ENCODE measurements at places on chromosomes 2 and 18.

DNA sequence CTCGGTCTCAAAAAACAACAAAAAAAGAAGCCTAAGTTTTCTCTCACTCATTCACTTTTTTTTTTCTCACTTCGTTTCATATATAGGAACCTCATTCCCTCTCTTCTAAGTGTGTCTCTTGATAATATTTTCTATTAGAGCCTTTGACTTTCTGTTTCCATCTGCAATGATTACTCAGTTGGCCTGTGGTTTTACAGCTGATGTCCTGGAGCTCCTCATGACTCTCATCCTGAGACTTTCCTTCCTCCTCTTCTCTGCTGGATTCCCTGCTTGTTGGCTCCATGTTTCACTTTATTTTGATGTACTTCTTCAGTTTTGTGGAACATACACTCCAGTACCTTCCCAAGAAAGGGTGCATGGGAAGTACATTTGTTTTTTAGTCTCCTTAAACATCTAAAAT is 154.2 kb upstream of the GATA6 start:
- DNase-seq = no peak

- no peak for DNase-seq
Observed at GRCh38 chr18:10748641-10749040, 222.8 kb downstream of the NAPG start.

GRCh38 chr18:32764611-32765244 is 8.1 kb downstream of the KLHL14 start:
- no peak for DNase-seq

DNA sequence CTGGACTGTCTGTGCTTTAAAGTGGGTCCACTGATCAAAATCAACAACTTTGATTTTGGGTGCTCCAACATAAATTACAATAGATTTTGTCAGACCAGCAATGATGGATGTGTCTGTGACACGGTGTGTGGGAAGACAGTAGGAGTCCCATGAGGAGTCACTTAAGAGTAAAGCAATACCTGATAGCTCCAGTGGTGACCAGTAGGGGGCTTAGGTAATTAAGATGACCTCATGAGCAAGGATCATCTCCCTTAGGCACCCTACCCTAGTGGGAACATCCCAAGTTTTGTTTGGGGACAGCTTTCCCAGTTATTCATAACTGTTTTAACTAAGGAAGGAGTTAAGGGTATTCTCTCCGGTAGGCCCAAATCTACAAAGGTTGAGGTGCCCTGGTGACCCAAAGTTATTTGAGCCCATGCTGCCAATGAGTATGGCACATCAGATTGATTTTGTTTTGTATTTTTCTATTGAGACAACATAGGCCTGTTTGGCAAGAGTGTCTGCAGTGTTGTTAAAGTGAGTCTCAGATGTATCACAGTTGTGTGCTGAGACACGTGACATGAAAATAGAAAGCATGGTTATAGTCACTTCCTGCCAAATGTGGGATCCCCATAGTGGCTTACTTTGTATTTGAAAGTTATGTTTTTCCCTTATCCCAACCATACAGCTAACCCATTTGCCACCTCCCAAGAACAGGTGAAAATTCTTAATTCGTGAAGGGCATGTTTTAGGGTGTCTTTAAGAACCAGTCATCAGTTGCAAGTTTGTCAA is 1337.6 kb upstream of the SLC39A10 start:
- DNase-seq = no peak

- peak; percentile 29 for DNase-seq
Observed at GRCh38 chr2:103159018-103159417, 397.2 kb downstream of the TMEM182 start.

GRCh38 chr2:149894226-149894625 is 306.7 kb upstream of the MMADHC start:
- DNase-seq = no peak

DNA sequence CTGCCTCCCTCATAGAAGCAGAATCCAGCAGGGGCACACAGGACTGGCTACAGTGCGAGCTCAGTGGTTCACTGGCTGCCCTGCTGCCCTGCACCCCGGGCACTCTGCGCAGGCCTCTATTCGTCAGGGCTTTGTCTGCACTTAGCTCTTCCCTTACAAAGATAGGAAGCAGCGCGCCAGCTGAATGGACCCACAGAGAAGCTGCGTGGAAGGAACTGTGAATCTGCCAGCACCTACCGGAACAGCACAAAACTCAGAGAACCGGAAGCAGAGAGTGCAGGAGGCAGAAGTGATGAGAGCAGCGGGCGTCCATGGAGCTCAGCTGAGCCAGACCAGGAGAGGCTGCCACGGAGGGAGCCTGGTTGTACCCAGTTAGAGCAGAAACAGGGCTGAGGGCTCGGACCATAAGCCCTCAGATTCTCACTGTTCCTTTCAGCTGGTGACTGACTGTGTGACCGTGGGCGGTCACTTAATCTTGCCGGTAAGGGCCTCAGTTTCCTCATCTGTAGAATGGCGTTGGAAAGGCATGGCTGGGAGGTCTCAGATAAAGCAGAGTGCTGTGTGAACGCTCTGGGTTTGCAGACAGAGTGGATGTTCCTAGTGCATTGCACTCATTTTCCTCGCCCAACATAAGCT is 23.1 kb upstream of the SLC66A3 start:
- no peak for DNase-seq

DNA sequence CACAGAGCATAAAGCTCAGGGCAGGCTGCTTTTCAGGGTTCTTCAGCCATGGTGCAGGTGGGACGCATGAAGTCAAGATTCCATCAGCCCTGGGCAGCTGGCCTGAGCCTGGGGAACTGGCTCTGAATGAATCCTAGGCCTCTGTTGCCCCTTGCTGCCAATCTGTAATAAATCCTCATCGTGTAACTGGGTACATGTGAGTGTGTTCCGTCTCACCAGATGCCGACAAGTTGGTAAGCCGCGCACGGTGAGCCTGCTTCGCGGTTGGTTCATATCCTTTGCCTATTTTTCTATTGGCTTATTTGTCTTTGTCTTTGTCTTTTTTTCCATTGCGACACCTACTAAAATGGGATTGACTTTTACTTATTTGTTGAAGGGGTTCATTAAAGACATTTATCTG is 27.7 kb downstream of the B3GNT7 start:
- DNase-seq = no peak

DNA sequence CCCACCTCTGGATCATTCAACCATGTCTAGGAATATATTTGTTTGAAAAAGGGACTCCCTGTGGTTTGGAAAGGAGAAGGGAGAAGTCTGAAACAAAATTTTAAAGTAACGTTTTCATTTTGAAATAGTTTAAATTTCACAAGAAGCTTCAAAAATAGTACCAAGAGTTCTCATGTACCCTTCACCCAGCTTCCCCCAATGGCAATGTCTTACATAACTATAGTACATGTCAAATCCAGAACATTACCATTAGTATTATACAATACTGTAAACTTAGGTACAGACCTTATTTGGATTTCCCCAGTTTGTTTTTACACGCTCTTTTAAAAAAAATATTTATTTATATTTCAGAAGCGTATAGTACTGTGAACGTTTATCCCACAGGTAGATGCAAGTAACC is 4.0 kb upstream of the LYG2 start:
- no peak for DNase-seq

DNA sequence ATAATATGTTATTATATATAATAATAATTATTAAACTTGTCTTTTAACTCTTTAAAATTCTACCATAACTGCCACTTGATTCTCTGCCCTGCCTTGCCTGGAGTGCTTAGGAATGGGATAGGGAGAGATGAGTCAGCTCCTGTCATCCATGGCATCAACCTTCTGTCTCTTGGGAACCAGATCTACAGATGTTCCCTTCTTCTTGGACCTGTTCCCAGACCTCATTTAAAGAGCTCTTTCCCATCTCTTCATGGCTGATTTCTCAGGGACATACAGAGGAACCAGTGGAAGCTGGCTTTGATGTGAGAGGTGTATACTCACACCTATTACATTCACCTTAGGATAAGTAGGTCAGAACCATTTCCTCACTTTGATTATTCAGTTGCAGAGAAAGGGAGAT is 155.3 kb upstream of the MYO3B start:
- DNase-seq = peak; percentile 99

GRCh38 chr2:86746939-86747338 is 26.8 kb downstream of the RMND5A start:
- DNase-seq = no peak

DNA sequence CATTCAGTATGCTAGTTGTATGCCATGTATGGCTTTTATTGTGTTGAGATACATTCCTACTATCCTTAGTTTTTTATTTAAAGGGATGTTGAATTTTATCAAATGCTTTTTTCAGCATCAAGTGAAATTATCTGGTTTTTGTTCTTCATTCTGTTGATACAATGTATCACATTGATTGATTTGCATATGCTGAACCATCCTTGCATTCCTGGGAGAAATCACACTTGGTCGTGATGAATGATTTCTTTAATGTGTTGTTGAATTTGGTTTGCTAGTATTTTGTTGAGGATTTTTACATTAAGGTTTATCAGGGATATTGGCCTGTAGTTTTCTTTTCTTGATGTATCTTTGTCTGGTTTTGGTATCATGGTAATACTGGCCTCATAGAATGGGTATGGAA is 49.7 kb downstream of the CD28 start:
- no peak for DNase-seq

- no peak for DNase-seq
Observed at GRCh38 chr2:196498962-196499361, 140.6 kb upstream of the CCDC150 start.

DNA sequence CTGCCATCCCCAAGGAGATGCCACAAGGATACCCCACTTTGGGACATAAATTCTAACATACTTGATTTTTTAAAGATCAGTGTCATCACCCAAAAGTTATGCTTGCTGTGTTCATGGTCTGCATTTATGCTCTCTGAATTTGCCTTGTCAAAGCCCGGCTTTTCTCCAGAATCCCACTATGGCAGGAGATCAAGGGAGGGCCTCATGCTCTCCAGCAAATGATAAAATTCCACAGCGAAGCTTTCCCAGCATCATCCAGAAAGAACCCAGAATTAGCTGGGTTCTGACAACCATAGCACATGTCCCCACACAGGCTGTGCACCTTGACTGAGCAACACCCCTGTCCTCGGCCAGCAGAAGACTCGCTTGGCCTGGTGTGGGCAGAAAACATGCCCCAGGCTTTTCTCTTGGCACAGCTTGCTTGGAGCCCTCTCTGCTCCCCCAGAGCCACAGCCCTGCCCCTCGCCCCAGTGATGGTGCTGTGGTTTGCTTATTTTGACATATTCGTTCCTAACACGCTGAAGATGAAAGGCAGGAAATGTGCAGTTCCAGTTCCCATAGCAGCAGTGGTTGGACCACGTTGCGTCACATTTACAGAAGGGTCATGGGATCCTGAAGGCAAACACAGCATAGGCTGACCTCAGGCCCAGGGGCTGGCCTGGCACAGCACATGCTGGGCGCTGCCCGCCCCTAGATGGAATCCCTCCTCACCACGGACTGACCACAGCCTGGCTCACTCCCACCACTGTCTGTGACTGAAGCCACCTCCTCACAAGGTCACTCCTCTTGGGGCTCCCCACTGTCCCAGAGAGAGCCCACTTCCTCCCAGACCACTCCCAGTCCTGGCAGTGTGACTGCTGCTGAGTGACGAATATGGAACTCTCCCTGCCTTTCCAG is 14.1 kb upstream of the CHRNA1 start:
- DNase-seq = no peak

GRCh38 chr18:9708434-9709303 is 568 bp downstream of the RAB31 start:
- DNase-seq = no peak

DNA sequence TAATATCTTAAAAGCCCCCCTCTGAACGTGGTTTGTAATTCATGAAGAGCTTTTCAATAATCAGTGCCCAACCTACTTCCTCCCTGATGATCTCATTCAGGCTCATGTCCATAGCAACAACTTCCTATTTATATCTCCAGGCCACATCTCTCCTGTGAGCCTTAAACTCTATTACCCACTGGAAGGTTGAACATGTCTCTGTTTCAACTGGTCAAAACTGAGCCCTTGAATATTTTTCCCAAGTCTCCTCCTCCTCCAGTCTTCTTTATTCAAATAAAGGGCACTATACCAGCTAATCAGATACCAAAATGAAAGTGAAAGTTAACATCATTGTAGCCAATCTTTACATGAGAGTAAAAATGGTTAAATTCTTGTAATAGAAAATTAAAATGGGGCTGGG is 63.7 kb upstream of the ITGA4 start:
- no peak for DNase-seq

- DNase-seq = no peak
Observed at GRCh38 chr2:225069477-225069876, 27.2 kb upstream of the DOCK10 start.

- no peak for DNase-seq
Observed at GRCh38 chr2:75157435-75157834, 41.9 kb downstream of the TACR1 start.

GRCh38 chr2:223865124-223865523 is 27.7 kb upstream of the AP1S3 start:
- DNase-seq = no peak

DNA sequence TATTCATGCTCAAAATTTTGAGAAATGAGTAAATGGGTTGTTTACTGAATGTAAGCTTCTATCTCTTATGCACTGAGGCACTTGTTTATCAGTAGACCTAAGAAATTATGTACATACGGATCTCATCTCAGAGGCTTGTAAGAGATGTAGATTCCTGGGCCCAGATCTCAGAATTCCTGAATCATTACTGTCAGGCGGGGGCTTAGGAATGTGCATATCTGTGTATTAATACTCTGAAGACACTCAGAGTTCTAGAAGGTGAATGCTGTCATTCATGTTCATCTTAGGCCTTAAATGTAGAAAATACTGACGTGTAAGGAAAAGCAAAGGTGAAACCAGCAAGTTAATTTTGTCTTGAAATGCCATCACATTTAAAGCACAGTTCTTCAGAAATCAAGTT is 169.6 kb downstream of the FMNL2 start:
- no peak for DNase-seq

Data from NCI-H1694 treated with DMSO at 0.1 percent for 48 hours (cell line).